NT2/D1 (cell line): ENCODE measurements at places on chromosomes 12 and 14.

- no peak for DNase-seq
Observed at GRCh38 chr12:106581543-106582248, 1.1 kb upstream of the RFX4 start.

GRCh38 chr12:125346362-125346761, 281.1 kb downstream of the AACS start:
- DNase-seq, result no peak

DNA sequence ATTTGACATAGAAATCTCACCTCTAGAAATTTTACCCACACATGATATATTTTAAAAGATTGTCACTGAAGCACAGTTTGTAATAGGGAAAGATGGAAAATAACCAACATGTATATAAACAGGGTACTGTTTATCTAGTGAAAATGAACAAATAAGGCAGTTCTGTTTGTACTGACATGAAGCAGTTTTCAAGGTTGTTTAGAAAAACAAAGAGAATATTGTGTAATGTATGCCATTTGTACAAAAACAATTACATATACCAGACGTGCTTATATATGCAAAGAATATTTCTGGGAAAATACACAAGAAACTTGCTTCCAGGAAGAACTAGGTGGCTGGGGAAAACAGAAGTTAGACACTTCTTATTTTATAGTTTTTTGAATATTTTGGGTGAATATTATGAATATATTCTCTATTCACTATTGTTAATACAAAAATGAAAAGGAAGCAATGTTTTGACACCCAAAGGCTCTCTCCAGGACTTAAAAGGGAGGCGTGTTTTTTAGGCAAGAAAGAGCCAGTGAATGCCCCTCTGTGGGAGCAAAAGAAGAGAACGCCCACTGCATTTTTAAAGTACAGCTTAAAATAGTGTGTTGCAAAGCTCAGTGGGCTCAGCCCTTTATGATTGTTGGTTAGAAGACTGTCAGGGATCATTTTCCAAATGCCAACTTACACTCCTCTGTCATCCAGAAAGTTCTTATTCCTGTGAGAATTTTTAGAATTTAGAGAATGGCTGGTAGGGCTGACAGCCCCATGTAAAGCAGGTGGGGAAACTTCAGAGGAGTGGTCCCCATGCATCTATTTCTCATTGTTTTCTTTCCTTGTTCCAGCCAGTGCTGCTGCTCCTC, 59.6 kb upstream of the FERMT2 start:
- no peak for DNase-seq

DNA sequence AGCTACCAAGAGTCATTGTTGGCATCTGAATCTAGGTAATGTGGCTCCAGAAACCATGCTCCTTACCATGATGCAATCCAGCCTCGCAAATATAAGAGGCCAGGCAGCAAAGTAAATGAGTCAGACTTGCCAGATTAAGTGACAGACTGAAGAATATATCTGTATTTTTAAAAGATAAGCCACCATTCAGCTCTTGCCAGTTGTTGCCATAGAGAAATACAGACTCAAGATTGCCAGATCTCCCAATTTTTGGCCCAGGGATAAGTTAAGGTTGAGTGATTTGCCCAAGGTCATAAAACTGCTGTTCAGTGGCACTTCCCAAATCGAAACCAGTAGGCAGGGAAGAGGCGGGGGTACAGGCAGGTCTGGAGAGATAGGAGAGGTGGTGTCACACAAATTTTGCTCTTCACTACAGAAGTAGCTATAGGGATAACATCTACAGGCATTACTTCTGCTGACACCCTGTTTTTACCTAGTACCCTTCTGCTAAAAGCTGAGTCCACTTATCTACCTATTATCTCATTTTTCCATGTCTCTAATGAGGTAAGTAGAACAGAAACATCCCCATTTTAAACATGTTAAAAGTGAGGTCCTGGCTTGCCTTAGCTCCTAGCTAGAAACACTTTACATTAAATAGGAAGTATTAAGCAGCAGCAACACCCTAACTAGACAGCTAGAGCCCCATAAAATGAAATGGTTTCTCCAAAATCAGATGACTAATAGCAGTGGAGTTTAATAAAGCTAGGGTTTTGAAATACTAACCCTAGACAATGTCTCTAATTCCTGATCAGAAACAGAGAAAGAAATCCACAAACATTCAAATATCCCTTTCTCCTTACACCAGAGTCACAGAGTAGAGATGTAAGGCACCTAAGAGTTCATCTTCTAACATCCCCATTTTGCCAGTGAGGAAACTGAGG, 19.5 kb downstream of the DCAF5 start:
- no peak for DNase-seq
